ENCODE measurements at places on chromosomes 4 and X.

GRCh38 chrX:28321286-28321685 lies 266.0 kb upstream of the IL1RAPL1 start:
- DNase-seq, result no peak

GRCh38 chrX:74346088-74346487 lies 42.1 kb downstream of the ZCCHC13 start:
- peak; percentile 75 for DNase-seq

GRCh38 chr4:80069837-80070731 lies 2.9 kb downstream of the ANTXR2 start:
- DNase-seq, result no peak

- no peak for DNase-seq
These were observed 441 bp upstream of the ARHGAP4 start for GRCh38 chrX:153926552-153926857.

GRCh38 chrX:21699136-21699535 lies 41.0 kb upstream of the KLHL34 start:
- DNase-seq, result no peak

DNA sequence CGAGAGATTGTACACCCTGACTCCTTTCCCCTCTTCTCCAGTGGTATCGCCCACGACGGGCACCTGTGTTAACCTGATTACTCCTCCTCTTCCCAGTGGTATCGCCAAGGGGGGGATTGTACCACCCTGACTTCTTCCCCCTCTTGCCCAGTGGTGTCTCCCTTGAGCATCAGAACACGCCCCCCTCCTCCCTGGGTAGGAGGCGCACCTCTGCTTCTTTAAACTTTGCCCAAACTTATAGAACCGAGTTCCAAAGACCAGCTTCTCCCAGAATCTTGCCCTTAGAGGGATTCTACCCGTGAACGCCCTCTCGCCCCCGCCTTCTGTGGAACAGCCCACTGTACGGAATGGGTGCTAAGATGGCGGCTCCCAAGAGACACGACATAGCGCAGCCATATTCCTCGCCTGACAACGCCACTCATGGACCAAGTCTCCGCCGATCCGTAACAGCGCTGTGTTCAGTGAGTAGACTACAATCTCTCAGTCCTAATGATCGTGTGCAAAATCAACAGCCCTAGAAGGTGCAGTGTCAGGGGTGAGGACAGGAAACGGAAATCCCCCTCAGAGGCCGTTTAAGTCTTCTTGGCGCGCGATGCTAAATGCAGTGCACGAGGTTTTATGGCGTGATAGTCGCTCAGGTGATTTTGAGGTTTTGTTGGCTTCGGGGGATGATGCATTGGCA lies 4.2 kb upstream of the ZNF157 start:
- DNase-seq, result peak; percentile 86

GRCh38 chr4:106584337-106584989 lies 215.9 kb upstream of the GIMD1 start:
- no peak for DNase-seq

GRCh38 chrX:7941390-7942042 lies 14.3 kb upstream of the PNPLA4 start:
- DNase-seq, result peak; percentile 10

GRCh38 chr4:56649445-56650261 lies 31.4 kb downstream of the HOPX start:
- no peak for DNase-seq

- DNase-seq, result peak; percentile 49
These were observed 6.2 kb upstream of the HPSE start for GRCh38 chr4:83340692-83341343.

DNA sequence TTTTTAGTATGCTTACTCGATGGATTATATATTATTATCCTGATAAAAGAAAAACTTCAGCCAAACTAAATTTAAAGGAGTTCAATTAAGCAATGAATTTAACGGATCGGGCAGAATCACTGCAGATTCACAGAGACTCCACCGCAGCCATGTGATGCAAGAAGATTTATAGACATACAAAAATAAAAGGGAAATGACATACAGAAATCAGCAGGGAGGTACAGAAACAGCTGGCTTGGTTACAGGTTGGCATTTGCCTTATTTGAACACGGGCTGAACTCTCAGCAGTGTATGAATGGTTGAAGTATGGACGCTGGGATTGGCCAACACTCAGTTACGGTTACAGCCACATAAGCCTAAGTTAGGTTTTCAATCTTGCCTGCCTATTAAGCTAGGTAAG lies 35.4 kb upstream of the DHRSX start:
- peak; percentile 48 for DNase-seq

- no peak for DNase-seq
These were observed 855.0 kb upstream of the GRID2 start for GRCh38 chr4:91448668-91449330.

- no peak for DNase-seq
These were observed 39.2 kb upstream of the NMU start for GRCh38 chr4:55675196-55675793.

DNA sequence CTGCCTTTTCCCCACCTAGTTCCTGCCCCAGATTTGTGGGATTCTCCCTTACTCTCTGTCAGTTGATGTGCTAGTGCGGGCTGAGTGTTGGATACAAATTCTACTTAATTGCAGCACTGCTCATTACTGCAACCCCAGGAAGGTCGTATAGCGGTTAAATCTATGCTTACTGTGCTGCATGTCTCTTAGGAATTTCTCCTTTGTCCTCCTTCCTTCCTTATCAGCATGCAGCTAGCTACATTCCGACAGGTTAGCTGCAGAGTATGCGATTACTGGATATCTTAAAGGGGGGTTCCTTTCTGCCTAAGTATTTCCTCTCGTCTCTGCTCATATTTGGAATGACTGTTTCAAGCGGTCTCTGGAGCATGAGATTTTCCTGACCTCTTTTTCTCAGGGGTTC lies 662.8 kb downstream of the TLL1 start:
- no peak for DNase-seq

DNA sequence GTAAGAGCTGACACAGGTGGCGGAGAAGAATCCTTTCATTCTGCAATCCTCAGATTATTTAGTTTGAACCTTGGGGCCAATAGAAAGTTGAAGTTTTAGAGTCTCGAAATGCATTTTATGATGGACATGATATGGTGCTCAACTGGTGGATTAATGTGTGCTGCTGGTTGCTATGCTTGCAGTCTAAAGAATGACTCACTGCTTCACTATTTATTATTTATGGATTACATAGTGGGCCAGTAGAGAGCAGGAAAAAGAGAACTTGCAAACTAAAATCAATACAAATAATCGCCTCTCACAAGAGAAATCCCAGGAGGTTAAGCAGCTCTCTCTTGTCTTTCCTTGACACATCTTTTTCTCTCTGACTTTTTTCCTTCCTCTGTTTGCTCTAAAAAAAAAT lies 2326.8 kb upstream of the AGA start:
- no peak for DNase-seq

GRCh38 chrX:24149351-24150050 lies at the start of gene ZFX:
Gene ZFX, plus strand, starts transcription at chrX:24149729. Its CDS starts 23,014 bp downstream, at chrX:24172743.
- DNase-seq, result peak; percentile 73

DNA sequence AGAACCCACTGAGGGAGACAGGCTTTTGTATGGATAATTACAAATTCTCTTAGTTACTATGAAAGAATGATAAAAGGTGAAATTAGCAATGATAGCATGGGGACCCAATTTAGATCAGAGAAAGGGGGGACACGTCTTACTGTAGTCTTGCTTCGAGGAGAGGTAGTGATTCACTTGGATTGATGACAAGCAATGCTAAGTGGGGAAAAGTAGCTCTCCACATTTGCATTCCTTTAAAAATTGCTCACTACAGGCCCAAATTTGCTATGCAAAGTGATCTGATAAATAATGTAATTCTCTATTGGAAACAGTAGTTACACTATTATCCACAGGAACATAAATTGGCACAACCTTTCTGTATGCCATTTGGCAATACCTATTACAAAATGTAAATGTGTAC lies 42.5 kb upstream of the MAP3K15 start:
- DNase-seq, result no peak

Data from hematopoietic multipotent progenitor cell treated with erythropoietin and hydrocortisone succinate and interleukin-3 and kit ligand, for 4 days (in vitro differentiated cells).